ENCODE measurements at places on chromosomes 12 and 14. TPM values are rescaled to one million over a fixed set of nuclear protein-coding genes. Genes with fewer than 3 reads are reported as not detected.

DNA sequence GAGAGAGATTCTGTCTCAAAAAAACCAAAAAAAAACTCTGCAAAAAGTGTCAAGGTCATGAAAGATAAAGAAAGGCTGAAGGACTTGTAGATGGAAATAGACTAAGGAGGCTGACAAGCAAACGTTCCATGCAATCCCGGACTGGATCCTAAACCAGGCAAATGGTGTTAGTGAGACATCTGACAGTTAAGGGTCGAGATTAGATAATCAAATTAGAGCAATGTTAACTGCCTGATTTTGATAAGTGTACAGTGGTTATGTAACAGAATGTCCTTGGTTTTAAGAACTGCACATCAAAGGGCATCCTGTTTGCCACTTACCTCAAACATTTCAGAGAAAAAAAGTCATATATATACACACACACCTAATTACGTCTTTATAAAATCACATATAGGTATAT is 3.5 kb upstream of the RAN start:
- no peak for DNase-seq

DNA sequence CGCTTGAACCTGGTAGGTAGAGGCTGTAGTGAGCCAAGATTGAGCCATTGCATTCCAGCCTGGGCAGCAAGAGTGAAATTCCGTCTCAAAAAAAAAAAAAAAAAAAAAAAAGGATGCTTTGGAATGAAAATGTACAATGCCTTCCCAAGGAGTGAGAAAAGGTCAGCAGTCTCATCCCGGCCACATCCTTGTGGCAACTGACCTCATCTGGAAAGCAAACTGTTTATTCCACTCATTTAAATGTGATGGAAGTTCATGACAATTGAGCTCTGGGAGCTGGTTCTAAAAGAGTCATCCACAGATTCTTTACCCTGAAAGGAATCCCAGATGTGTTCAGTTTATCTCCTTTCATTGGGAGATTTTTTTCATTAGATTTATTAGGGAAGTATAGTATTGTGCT is 19.4 kb upstream of the LIMA1 start:
- no peak for DNase-seq

ABCC9 gene
- 2.0 TPM for total RNA-seq

ACIN1 gene
- total RNA-seq: 51.4 TPM

DNA sequence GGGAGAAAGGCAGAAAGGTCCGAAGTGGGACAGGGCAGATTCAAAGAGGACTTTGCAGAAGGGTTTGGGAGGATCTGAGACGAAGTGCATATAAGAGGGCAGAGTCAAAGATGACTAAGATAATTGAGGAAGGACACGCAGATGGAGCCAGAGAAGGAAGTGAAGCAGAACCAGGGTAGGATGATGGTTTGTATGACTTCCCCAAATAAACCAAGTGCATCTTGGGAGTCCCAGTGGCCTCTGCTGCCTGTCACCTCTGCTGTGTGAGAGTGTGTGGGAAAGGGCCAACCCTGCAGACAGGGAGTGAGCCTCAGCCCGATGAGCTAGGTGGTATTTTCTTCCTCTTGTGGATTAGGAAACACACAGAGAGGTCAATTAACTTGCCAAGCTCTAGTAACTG is 36.8 kb downstream of the FLVCR2 start:
- DNase-seq: no peak

DNA sequence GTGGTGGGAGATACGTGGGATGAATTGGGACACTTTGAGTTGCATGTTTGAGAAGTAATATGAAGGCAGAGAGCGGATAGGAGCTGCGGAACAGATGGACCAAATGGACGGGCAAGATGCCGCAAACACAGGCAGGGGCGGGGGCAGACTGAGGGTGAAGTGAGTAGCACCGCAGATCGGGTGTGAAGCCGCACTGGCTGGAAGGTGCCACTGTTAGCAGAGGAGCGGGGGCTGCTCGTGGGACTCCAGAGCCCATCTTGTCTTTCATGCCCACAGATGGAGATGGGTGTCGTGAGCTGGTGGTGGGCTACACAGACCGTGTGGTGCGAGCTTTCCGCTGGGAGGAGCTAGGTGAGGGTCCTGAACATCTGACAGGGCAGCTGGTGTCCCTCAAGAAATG is 7.3 kb downstream of the ITFG2 start:
- no peak for DNase-seq

DNA sequence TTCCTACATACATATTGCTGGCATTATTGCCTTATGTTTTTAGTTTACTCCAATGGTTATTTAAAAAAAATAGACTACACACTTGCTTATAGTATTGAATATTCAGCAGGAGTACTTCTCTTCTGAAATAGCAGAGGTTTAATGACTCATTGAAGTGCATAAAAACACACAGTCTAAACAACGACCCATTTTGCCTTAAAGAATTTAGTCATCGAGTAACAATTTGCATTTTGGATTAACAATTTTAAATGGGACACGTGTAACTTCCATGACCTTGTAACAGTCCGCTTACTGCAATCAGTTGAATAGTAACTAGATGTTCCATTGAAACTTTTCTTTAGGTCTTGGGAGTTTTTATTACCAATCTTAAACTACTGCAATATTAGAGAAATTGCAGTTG is 9.0 kb downstream of the TRHDE start:
- no peak for DNase-seq

E2F7 gene
- 7.7 TPM for total RNA-seq

CAND1 gene
- total RNA-seq: 77.4 TPM

DNA sequence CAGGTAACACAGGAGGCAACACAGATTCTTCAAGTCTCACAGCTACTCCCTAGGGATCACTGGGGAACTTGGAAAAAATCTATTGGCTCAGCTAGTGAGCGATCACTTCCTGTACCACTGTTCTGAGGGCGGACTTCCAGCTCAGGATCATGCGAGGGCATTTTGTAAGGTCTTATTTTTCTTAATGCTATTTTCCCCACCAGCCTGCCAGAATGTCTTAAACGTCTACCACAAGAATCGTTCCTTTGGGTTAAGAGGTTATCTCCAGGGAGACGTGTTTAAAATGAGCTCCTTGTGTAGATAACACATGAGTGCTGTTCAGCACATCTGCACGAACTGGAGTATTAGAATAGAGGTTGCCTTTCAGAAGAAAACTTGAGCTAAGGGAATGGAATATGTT is 162.6 kb downstream of the ETNK1 start:
- no peak for DNase-seq

DNA sequence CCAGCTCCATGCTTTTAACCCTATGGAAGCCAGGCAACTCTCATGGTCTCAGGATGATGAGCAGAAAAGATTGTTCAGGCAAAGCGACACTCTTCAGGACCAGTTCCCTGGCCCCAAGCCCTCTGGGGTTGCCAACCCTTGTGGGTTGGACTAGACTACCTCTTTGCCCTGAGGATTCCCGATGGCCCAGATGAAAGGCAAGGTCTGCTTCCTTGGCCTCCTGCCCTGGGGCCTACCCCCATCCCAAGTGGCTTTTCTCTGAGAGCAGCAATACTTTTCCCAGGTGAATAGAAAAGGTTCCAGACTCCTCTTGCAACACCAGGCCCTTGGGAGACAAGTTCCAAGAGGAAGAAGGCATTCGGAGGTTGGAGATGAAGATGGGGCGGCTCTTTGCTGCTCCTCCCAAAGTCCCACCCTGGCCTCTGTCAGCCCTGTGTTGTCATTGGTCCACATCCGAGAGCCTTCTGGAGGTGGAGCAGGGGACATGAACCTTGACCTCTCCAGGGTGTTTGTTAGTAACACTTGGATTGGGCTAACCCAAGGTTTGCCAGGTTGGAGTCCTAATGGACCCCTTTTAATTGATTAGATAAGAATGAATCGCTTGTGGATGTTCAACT is 131.1 kb downstream of the GCH1 start:
- DNase-seq: no peak

DNA sequence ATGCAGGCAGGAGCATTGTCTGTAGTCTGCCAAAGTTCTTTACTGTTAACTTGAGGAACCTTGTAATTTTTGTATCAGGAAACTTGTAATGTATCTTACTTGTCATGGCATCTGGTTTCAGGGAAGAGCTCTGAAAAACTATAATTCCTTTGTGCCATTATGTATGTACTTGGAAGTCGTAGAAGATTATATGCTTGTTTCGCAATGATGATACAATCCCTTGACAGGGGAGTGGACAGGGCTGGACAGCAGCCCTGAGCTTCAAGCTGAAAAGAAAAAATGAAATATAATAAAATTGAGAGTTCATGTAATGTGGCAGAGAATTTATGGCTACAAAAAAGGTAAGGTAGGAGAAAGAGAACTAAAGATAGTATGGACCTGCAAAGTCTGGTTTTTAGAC is 7.4 kb upstream of the DLGAP5 start:
- no peak for DNase-seq

DNA sequence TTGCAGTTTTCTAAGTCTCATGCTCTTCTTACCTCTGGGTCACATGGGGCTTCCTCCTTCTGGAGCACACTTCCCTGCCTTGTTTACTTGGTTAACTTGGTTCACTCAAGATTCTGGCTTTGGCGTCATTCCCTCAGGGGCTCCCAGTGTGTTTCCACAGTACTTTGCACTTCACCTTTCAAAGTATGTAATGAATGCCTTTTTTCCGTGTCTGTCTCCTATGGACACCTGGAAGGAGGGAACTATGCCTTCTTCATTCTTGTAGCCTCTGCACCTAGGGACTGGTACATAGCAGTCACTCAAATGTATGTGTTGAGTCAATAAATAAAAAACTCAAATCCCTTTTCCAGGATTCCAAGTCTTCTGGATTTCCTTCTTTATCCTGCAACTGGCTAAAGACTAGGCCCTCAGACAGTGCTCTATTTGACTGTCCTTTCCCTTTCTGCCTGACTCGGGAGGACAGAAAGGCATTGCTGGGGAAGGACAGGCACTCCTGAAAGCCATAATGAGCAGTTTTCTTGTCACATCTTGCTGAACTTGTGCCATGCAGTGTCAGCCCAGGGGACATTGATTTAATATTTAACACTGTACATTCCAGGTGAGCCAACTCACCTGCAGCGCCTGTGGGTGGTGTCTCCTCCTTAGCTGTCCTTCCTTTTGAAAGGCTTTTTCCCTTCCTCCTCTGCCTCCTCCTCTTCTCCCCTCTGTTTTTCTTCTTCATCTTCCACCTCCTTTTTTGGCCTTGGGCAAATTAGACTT is 12.8 kb downstream of the MYRFL start:
- no peak for DNase-seq

DNA sequence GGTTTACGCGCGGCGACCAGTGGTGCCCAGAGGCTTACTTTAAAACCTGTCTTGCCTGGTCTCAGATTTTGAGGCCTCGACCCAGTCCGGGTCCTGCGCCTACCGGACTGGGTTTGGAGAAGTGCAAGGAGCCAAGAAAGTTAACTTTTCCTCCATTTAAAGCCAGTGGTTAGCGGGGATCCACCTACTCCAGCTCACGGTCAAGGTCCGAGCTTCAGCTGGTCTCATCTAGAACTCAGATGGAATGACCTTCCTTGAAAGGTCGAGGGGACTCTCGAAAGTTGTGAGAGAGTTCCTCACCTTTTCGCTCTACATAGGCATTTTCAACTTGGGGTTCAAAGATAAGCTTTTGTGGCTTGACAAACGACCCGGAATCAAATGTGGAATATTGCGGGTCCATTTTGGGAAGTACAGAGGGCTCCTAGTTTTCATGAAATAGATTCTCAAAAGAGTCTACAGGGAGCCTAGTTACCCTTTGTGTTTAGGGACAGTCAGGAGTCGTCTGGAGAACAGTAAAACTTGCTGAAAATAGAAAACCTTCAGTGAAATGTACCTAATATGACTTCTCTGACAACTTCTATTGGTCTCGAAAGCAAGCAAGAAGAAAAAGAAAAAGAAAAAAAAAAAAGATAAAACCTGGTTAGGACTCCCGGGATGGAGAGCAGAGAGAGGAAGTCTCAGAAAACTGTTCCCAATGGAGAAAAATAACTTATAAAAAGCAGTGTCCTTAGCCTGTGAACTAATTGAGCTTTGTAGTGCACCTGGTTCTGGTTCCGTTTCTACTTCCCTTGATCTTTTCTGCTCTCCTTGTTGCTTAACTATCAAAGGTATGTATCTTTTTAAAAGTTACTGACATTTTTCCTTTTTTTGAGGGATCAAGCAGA is 1.4 kb downstream of the KCNMB4 start:
- no peak for DNase-seq

- no peak for DNase-seq
Measured at GRCh38 chr14:68950111-68950510, 29.0 kb downstream of the ACTN1 start.
